ENCODE measurements at places on chromosomes 5 and 9.

DNA sequence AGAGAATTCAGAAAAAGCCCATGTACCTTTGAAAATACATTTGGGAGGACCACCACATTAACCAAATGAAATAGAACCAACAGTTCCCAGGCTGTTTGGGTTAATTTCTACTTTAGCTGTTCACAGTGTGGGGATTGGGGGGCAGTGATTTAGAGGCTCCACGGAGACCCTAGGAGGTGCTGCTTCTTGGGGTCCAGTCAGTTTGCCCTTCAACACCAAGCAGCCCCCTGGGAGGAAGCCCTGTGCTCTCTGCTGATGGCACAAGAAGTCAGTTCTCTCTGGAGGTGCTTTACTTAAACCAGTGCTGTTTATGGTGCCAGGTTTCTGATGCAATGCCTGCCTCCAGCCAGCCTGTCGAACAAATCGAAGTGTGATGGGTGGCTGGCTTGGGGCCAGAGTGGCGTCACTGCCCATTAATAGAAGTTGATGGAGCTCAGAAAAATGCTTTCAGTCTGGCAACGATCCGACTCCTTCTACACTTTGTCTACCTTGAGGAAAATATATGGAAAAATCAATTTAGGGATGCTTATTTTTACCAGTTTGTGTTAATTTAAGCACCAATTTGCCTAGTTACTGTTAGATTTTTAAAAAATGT is 134.0 kb downstream of the SNX18 start:
- no peak for DNase-seq

DNA sequence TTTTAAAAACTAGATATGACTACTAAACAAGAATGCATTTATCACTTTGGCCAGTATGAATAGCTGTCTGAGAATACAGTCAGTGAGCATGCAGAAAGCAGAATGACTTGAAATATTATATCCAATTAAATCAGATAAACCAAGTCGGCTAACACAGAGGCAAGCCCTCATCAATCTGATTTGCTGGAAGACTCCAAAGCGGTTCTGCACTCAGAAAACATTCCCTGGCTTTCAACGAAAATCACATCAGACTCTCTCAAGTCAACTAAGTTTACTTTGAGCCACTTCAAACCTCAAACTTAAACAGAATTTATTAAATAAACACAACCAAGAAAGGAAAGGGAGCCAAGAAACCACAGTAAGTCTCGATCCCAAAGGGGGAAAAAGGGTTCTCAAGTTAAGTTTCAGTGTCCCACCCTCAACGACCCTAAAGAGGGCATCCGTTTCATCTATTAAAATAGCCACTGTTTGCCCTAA is 1.4 kb downstream of the MYO10 start:
- no peak for DNase-seq

DNA sequence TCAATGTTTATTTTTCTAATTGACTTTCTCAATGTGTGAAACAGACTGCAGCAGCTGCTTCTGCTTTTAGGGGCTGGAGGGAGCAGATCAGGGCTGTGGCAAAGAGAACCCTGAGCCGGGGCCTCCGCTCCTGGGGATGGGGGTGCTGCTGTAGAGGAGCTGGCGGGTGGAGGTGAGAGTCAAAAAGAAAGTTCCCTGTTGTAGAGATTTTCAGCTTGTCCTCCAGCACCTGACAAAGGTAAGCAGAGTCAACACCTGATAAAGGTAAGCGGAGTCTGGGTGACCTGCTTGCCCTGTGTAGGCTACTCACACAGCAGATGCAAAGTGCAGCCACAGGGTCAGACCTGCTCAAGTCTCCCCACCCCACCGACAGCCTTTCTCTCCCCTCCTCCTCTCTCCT is 252.4 kb upstream of the IRX1 start:
- no peak for DNase-seq

DNA sequence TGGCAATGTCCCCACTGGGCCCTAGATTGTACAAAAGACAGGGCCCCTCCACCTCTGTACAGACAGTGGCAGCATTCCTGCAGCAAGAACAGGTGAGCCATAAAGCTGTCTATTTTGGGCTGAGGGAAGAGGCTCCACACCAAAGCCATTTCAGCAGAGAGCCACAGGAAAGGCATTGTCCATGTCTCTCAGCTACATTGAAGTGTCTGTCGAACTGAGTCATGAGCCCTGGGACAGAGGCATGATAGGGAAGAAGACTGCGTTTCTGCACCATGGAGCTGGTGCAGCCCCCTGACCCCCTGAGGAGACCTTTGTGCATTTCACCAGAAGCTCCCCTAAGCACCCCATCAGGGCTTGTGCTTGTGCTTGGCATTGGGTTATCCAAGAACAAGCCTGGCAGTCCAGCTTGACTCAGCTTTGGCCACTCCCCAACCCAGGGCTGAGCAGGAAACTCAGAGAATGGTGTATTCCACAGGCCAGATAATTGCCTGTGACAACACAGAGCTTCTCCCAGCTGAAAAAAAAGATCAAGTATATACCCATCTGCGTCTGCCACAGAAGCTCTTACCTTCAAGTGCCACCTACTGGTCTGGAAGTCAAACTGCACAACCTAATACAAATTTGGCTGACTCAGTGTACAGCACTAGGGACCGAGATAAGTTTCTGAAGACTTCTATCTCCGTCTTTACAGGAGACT is 5.9 kb upstream of the FRMD3 start:
- DNase-seq = no peak

GRCh38 chr5:164741376-164741775 is 1236.0 kb downstream of the MAT2B start:
- no peak for DNase-seq

DNA sequence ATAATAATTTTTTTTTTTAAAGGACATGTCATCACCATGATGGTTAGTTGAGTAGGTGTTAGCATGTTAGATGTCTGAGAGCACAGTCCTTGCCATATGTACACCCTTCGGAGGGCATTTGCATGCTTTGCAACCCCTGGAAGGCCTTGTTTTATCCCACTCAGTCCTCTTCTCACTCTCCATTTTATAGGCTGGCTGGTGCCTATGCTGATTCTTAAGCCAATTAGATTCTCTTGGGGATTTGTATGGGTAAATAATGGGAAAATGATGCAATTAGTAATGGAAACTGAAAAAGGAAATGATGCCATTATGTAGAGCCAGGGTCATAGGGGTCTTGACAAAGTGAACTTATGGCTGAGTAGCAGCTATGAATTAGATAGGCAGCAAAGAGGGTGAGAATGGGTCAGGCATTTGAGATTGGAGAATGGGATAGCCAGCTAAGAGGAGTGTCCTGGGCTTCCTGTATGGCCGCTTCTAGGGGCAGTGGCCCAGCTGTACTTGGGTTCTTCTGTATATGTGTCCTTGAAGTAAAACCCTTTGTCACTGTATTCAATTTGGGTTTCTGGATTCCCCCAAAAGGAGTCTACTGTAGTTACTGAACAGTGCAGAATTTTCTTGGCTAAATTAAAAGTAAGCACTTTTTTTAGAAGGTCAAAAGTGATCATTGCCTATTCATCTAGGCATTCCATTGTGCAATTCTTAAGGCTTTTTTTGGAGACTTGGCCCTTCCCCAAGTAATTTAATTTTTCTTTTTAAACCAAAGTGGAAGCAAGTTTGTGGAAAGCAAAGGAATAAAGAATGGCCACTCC is 31.6 kb downstream of the LRRTM2 start:
- DNase-seq = no peak

GRCh38 chr9:107886826-107887225 is 397.3 kb upstream of the KLF4 start:
- no peak for DNase-seq

GRCh38 chr5:148748702-148749392 is 77.6 kb upstream of the ADRB2 start:
- no peak for DNase-seq

DNA sequence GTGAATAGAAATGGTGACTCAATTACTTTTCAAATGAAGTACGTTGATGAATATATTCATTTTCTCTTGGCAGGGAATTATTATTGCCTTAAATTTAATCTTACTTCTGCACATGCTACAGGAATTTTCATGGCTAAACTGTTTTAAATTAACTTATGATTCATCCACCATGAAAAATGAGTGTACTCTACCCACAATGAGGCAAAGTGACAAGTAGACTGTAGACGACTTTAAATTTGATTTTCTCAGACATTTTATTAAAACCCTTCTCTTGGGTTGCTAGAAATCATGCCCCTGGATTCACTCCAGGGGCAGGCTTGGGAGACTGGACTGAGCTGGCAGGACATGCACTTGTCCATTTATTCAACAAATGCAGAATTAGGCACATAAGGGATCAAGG is 23.5 kb upstream of the ERAP2 start:
- DNase-seq = no peak

DNA sequence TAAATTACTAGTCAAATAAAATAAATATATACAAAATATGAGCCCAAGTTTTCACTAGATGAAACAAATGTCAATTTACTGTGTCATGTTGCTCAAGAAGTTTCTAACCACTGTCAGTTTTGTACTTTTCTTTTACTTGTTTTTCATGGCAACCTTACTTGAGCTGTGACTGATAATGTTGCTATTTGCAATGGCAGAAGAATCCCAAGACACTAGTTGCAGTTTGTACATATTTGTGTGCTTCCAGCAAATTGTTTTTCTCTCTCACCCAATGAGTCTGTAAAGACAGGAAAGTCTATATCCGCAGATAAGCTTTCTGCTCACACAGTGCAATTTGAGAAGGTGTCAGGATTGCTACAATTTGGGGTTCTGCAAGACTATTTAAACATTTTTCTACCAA is 338.6 kb upstream of the PCSK5 start:
- no peak for DNase-seq

- DNase-seq = no peak
Observed at GRCh38 chr9:638152-638551, 203.3 kb upstream of the DMRT1 start.

DNA sequence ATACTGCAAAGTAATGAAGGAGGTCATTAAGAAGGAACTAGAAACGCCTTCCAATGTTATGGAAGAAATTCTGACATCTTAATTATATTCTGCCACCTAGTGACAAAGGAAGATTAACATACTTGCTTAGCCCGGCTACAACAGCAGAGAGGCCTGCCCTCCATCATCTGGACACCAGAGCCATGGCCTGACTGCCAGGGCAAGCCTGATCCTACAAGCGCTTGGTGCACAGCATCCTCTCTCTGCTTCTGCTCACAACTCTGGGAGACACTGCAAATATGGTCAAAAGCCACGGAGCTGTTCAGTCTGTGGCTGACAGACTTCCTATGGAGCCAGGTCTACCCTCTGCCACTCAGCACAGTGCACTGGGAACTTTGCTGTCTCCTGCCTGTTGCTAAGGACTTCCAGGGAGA is 87.3 kb upstream of the SLC44A1 start:
- DNase-seq = no peak

DNA sequence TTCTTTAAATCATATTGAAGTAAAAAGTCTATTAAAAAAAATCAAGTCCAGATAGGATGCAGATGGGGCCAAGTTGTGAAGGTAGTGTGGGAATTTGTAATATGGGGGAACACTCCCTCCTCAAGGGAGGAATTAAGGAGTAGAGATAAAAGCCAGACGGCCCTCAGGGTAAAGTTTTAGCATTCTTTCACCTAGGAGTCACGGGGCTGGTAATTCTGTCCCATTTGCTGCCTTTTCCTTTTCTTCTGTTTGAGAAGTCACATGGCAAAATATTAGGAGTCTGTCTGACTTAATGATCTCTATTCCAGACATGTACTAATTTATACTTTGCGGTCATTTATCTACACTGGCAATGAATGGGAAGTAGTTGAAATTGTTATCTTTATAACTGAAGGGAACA is 61.9 kb downstream of the SNX24 start:
- DNase-seq = no peak

DNA sequence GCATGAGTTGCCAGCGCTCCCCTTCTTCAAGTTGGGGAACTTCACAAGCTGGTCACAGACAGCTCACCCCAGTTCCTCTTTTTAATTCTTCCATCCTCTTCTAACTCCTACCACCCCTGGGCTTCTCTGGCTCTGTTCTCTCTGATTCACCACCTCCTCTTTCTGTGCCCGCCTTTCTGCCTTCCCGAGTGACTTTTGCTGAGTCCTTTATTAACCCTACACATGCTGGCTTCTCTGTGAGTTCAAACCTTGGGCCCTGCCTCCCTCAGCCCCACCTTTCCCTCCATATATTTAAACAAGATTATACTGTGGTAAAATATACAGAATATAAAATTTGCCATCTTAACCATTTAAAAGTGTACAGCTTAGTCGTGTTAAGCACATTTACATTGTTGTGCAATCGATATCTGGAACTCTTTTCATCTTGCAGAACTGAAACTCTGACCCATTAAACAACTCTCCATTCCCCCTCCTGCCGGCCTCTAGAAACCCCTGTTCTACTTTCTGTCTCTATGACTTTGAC is 32.0 kb downstream of the SLC46A2 start:
- DNase-seq = no peak

DNA sequence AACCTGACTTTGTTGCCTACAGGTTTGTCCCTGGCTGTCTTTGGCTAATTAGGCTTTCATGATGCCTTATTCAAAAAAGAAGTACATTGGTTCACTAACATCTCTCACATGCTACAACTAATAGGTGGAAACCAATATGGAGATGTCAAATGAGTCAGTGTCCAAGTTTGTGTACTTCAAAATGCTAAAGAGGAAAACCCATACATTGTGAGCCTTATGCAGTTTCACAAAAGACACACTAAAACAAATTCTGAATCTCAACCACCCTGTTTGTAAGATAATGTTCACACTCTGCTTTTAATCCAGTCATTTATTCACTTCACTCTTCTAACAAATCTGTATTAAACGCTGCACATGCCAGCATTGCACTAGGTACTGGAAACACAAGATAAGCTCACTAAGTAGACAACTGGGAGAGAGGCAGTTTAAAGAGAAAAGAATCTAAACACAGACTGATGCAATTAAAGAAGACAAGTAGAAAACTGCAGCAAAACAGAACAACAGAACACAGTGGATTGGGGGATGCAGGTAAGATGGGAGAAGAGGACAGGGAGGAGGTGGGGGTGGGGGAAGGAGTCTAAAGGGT is 104.1 kb downstream of the DROSHA start:
- no peak for DNase-seq

GRCh38 chr5:173643964-173644363 is 27.5 kb upstream of the BOD1 start:
- no peak for DNase-seq

DNA sequence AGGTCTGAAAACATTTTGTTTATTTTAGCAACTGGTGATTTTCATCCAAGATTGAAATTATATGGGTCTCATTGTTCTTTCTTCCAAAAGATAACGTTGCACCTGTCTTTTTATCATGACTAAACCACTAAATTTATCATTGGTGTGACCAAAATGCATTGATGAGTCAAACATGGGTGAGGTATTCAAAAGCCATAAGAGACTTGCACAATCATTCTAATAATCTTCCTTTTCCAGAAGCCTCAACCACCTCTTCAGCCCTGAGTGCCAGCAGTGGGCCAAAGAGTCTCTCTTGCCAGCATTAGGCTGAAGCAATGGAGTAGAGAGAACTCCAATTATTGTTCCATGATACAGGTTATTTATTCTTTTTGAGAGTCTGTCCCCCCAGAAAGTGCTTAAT is 198.9 kb downstream of the LURAP1L start:
- DNase-seq = no peak

DNA sequence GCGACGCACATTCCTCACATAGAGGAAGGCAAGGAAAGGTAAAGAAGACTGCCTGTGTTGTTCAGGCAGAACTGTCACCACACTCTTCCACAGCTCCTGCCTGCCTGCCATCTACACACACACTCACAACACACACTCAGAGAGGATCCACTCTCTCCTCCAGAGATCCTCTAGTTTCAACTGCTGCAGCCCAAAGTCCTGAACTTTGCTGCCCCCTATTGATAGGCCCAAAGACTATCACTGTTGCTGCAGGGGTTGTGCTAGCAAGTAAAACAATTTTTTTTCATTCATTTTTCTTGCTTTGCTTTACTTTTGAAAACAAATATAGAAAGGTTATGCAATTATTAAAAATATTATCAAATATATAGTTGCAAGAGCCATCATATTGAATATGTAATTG is 5.9 kb upstream of the CFAP90 start:
- no peak for DNase-seq

GRCh38 chr9:115099901-115100300 is 18.1 kb downstream of the TNC start:
- no peak for DNase-seq

Measured in stimulated activated CD4-positive, alpha-beta T cell treated with anti-CD3 and anti-CD28 coated beads, TNF-alpha, amount 100 ng/mL, for 1 hour (primary cell).